ENCODE measurements at places on chromosomes 1 and 21. TPM values are rescaled to one million over a fixed set of nuclear protein-coding genes. Genes with fewer than 3 reads are reported as not detected.

TESK2 gene
- total RNA-seq, result 9.5 TPM

DNA sequence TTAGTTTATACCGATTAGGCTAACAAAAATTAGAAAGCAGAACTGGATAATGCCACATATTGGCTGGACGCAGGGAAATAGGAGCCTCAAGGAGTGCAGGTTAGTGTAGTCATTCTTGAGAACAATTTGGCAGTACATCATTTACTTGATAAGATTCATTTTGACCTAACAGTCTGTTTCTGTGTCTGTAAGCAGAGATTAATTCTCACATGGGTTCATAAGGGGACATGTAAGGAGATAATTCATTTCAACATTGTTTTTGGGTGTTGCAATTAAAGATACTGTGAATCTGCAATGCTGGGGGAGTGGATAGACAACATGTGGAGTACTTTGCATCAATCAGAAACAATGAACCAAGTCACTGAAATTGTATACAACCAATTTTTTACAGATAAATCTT is 32.0 kb downstream of the AGO3 start:
- DNase-seq, result no peak

DNA sequence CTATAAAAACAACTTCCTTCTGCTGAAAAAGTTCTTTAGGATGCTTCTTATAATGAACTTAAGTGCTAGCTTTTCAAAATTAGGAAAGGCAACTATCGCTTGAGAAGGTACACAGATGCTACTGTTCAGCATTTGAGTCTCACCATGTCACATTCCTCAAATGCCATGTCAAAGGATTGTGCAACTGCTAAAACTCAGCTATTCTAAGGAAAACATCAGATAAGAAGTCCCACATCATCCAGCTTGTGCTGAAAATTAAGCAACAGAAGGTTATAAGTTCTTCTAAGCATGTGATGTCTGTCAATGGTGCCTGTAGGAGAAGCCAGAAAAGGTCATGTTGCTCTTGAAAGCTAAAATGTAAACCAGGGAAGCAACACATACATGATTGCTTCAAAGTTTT is 36.5 kb downstream of the MCOLN2 start:
- no peak for DNase-seq

GRCh38 chr21:26273686-26274313 is 103.2 kb upstream of the APP start:
- DNase-seq, result no peak

KDF1 gene
- total RNA-seq, result 26.1 TPM

MEGF6 gene
- 83.8 TPM for total RNA-seq

GRCh38 chr1:3557366-3557765 is 53.9 kb downstream of the MEGF6 start:
- no peak for DNase-seq

GRCh38 chr1:114502080-114502479 is 8.9 kb downstream of the TRIM33 start:
- no peak for DNase-seq

DNA sequence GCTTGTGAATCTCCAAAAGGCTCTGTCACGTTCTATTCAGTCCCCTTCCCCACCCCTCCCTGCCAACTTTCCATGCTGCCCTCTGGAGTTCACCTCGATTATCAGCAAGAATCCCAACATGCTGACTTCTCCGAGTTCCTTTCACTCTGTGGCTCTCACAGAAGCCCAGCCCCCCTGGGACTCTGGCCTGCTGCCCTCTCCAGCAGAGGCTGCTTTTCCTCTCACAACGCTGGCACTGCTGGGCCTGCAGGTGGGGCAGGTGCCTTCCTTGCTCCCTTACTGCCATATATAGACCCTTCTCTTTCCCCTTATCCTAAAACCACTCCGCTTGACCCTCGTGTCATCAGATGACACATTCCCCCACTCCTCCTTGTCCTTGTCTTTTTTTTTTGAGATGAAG is 10.2 kb upstream of the RNF186 start:
- no peak for DNase-seq

- DNase-seq, result no peak
These were observed 9.9 kb upstream of the ZBTB17 start for GRCh38 chr1:15985611-15986297.

SLC25A34 gene
- total RNA-seq, result 6.0 TPM

- DNase-seq, result no peak
These were observed 28.5 kb upstream of the CADM3 start for GRCh38 chr1:159142726-159143510.

- peak; percentile 17 for DNase-seq
These were observed 166.7 kb downstream of the ADGRL4 start for GRCh38 chr1:78839704-78840277.

DNA sequence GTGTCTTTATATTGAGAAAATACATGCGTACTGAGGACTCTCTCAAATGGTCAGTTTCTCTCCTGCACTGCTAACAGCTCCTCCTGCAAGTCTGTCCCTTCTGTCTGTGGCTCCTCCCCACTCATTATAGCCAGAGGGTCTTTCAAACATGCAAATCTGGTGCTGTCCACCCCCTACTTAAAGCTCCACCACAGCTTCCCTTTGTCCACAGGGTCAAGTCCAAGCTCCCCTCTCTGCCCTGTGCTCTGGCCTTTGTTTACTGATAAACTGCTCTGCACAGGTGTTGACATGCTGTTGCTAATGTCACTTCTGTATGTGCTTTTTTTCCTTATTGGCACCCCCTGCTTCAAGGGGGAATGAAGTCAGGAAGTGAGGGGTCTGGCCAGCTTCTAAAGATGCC is 47.7 kb upstream of the GPR37L1 start:
- no peak for DNase-seq

GRCh38 chr1:104768466-104768865 is 1018.8 kb downstream of the AMY1C start:
- DNase-seq, result no peak

VSIG8 gene
- 0.20 TPM for total RNA-seq

- DNase-seq, result no peak
These were observed 140.9 kb downstream of the RHOU start for GRCh38 chr1:228876187-228876586.

SYDE2 gene
- total RNA-seq, result 24.2 TPM

- DNase-seq, result no peak
These were observed 34.3 kb downstream of the MRPL37 start for GRCh38 chr1:54234284-54234683.

GRCh38 chr1:45543581-45544417 is 6.8 kb upstream of the AKR1A1 start:
- DNase-seq, result no peak

GRCh38 chr1:103509250-103509649 is 16.2 kb upstream of the RNPC3 start:
- DNase-seq, result no peak

- DNase-seq, result no peak
These were observed 69.2 kb downstream of the TBX15 start for GRCh38 chr1:118918940-118919259.

- DNase-seq, result no peak
These were observed 125.4 kb upstream of the USP25 start for GRCh38 chr21:15604413-15604812.

- DNase-seq, result no peak
These were observed 90.5 kb downstream of the VWA5B1 start for GRCh38 chr1:20381045-20381641.

- DNase-seq, result peak; percentile 72
These were observed 28.1 kb downstream of the PADI4 start for GRCh38 chr1:17335821-17336710.

SLC1A7 gene
- total RNA-seq, result not detected

DNA sequence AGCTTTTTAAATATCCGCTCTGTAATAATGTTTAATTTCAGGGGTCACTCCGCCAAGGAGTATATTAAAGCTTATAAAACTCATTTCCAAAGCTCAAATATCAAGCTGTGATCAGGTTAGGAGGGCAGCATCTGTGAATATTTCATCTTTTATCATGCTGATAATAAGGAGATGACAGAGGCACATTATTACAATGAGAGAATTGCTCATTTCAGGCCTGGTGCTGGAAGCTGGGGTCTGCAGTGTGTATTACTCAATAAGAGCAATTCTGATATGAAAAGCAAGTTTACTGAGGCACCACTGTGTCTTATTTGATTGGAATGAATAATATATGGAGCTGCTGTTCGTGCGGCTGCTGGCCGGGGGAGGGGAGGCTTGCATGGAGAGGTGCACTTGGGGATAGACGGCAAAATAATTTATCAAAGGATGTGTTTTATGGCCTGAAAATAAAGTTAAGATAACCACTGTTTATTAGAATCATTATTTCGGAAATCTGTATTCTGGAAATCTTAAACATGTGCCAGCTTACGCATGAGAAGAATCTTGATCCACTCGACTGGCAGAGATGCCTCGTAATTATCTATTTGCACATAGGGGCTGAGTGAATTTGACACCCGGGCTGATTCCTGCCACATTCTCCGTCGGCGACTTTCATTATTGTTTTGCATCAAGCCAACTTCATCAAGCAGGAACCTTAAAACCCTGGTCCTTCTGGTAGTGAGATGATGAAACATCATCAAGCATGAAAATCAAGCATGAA is 173.2 kb downstream of the RRAGC start:
- DNase-seq, result no peak

- no peak for DNase-seq
These were observed 56.7 kb downstream of the RIPK4 start for GRCh38 chr21:41709965-41710822.

GRCh38 chr21:35561116-35561515 is 499.2 kb downstream of the SETD4 start:
- no peak for DNase-seq

- no peak for DNase-seq
These were observed 18.4 kb downstream of the ZBTB17 start for GRCh38 chr1:15957221-15958095.

DNA sequence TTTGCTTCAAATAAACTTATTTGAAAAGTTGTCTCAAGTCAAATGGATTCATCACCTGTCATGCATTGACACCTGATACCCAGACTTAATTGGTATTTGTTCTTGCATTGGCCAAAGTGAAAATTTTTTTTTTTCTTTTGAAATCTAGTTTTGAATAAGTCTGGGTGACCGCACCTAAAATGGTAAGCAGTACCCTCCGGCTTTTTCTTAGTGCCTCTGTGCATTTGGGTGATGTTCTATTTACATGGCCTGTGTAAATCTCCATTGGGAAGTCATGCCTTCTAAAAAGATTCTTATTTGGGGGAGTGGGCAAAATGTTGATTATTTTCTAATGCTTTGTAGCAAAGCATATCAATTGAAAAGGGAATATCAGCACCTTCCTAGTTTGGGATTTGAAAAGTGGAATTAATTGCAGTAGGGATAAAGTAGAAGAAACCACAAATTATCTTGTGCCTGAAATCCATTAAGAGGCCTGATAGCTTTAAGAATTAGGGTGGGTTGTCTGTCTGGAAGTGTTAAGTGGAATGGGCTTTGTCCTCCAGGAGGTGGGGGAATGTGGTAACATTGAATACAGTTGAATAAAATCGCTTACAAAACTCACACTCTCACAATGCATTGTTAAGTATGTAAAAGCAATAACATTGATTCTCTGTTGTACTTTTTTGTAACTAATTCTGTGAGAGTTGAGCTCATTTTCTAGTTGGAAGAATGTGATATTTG is 11.9 kb downstream of the TARDBP start:
- DNase-seq, result no peak

DNA sequence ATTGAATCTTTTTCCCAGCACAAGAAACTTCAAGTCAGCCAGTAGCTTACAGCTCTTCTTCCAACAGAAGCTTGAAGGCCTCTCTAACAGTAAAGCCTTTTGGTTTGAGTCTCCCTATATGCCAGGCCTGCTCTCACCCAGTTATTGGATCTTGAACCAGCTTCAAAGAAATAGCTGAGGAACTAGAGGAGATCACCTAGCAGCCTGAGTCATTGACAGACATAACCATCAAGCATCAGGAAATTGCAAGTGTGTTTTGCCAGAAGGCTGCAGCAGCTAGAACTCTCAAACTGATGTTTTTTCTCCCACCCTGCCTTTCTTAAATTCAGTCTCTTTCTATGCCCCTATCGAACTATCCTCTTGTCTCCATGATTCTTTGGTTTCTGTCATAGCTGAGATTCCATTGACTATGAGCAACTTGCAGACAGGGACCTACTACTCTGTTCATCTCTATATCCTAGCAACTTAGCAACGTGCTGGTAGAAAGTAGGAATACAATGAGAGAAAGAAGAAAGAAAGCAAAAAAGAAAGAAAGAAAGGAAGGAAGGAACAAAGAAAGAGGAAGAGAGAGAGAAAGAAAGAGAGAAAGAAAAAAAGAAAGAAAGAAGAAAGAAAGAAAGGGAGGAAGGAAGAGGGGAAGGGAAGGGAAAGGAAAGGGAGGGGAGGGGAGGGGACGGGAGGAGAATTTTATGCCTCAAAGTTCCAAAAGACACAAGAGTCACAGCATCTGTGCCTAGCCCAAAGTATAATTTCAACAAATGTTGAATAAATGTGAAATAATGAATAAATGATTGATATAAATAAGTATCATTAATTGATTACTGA is 60.0 kb upstream of the FGGY start:
- DNase-seq, result no peak

IGSF21 gene
- not detected for total RNA-seq

PADI4 gene
- not detected for total RNA-seq

ARID1A gene
- total RNA-seq, result 186 TPM

- no peak for DNase-seq
These were observed 333.3 kb upstream of the PLXNA2 start for GRCh38 chr1:208577381-208577905.

GRCh38 chr1:51859333-51859732 is 19.2 kb downstream of the NRDC start:
- DNase-seq, result no peak

DNA sequence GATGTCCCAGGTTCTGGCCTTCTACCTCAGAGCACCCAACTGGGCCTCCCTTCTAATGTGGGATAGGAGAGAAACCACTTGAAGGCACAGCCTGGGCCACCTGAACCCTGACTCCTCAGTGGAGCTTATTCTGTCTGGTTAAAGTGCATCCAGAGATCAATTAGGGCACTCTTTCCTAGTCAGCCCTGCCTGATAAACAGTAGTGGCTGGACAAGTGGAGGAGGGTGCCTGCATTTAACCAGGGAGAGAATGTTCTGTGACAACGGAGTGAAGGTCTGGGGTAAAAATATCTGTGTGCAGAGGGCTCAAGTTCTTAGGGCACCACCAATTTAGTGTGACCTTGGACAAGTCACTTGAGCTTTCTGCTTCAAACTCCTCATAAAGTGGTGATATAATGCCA is 101.8 kb downstream of the FAM78B start:
- no peak for DNase-seq

DDX59 gene
- total RNA-seq, result 19.2 TPM

CYP4A22 gene
- not detected for total RNA-seq

DNA sequence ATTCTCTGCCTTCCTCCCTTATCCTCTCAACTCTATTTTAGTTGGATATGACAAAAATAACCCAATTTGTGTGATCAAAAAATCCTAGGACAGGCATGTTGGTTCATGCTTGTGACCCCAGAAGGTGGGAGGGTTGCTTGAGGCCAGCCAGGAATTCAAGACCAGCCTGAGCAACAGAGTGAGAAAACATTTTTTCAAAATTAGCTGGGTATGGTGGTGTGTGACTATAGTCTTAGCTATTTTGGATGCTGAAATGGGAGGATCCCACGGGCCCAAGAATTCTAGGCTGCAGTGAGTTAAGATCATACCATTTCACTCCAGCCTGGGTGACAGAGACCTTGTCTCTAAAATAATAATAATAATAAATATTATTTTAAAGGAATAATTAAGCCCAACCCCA is 1383.1 kb upstream of the ADGRL2 start:
- no peak for DNase-seq

- no peak for DNase-seq
These were observed 187.5 kb downstream of the PSMG1 start for GRCh38 chr21:38995731-38996130.
